ENCODE measurements at places on chromosomes 1 and 21. TPM values are rescaled to one million over a fixed set of nuclear protein-coding genes. Genes with fewer than 3 reads are reported as not detected.
A peak's percentile ranks its signal among the peaks of the same experiment; 100 is the strongest.

GNG4 gene
- total RNA-seq: not detected

DNA sequence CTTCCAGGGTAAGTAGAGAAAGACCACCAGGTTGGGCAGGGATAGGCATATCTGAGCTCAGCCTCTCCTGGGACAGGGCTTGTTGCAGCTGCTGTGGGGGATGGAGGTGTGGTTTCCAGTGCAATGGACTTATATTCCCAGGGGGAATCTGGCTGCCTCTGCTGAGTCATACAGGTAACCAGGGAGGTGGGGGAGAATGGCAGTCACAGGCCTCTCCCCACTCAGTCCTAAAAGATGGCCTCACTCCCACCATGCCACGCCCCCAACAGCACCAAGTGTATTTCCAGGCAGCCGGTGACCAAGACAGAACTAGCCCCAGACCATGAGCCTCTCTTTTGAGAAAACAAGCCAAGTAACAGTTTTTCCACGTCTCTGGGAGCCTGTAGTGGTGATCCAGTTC, 1240.7 kb downstream of the BRINP3 start:
- H3K4me3 ChIP-seq: no peak overlapping the region
- no peak overlapping the region for H3K27ac ChIP-seq
- H3K36me3 ChIP-seq: no peaks in the 10 kb centered on the region
- H3K27me3 ChIP-seq: no peaks in the 10 kb centered on the region
- no peaks in the 10 kb centered on the region for H3K4me1 ChIP-seq

DNA sequence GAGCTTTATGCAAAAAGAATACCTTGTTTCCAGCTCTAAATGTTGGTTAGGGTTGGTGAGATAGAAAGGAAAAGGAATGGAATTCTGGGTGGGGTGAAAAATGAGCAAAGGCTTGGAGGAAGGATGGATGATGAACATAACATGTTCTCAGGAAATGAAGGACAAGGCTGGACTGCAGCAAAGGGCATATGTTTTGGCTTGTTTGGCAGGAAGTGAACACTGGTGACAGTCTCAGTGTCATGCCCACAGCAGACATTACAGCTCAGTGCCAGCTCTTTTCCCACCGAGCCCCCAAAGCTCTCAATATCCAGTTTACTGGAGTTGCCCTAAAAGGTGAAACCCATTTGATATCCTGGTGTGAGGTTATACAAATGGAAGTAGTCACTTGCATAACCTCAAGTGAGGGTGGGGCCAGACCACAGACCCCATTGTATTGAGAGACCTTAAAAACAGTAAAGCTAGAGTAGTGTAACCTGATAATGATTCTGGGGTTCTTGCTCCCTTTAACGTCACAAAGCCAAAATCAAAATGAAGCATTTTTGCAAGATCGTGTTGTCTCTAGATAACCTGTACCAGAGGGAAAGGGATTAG, 270.6 kb downstream of the NFIA start:
- no peak for DNase-seq
- no peaks in the 10 kb centered on the region for H3K27me3 ChIP-seq
- no peak overlapping the region for H3K4me3 ChIP-seq
- no peak overlapping the region for H3K27ac ChIP-seq
- H3K36me3 ChIP-seq: peaks cover 3% of the 10 kb centered on the region

MCOLN3 gene
- total RNA-seq: 2.9 TPM

- H3K36me3 ChIP-seq: no peaks in the 10 kb centered on the region
- H3K27ac ChIP-seq: no peak overlapping the region
- no peaks in the 10 kb centered on the region for H3K4me1 ChIP-seq
- H3K27me3 ChIP-seq: peaks cover 2% of the 10 kb centered on the region
- no peak for DNase-seq
- peak overlapping the region; percentile 50 for H3K4me3 ChIP-seq
These were observed 351 bp downstream of the MIXL1 start for GRCh38 chr1:226223786-226224244.

ALX3 gene
- total RNA-seq: 0.44 TPM

- no peak overlapping the region for H3K27ac ChIP-seq
- H3K27me3 ChIP-seq: no peaks in the 10 kb centered on the region
- H3K4me3 ChIP-seq: no peak overlapping the region
These were observed 39.1 kb downstream of the PCSK9 start for GRCh38 chr1:55078470-55078869.

HHIPL2 gene
- total RNA-seq: 0.98 TPM

- no peaks in the 10 kb centered on the region for H3K36me3 ChIP-seq
- DNase-seq: no peak
- no peak overlapping the region for H3K4me3 ChIP-seq
- H3K4me1 ChIP-seq: no peaks in the 10 kb centered on the region
- no peaks in the 10 kb centered on the region for H3K27me3 ChIP-seq
- H3K27ac ChIP-seq: no peak overlapping the region
These were observed 2.0 kb upstream of the ANGEL2 start for GRCh38 chr1:213017447-213018273.

DNA sequence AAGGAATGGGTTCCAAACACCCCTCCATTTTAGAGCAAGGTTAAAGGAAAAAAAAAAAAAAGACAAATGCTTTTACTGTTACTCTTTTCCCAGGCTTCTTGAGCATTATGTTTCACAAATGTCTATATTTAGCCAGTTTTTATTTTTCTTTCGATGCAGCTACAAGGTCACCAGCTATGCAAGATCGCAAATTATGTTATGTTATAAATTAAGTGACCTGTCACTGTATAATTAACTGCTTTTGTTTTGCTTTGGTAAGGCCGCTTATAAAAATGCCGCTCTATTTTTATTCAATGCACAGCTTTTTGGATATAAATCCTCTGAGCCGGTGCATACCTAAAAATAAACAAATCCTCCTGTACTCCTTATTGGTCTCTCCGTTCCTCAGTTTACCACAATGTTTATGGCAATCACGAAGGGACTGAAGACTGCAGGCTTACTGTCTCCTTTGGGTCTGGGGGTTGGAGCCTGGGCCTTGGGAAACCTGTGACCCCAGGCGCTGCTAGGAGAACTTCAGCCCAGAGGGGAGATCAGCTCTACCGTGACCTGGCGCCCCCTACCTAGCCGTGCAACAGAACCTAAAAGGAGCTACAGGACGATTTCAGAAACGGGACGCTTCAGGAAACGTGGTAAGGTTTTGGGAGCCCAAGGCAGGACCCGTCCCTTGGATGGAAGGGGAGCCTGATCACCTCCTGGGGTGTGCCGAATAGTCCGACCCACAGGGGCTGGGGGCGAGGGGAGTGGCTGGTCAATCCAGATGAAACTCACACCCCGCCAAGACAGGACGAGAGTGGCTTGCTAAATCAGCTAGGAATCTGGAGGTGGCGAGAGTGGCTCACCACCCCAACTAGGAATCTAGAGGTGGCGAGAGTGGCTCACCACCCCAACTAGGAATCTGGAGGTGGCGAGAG, 101.2 kb upstream of the CD55 start:
- no peaks in the 10 kb centered on the region for H3K36me3 ChIP-seq
- H3K4me1 ChIP-seq: no peaks in the 10 kb centered on the region
- H3K4me3 ChIP-seq: no peak overlapping the region
- H3K27me3 ChIP-seq: no peaks in the 10 kb centered on the region

LHX4 gene
- total RNA-seq: not detected

KRTAP13-2 gene
- not detected for total RNA-seq

SEC16B gene
- total RNA-seq: 8.8 TPM

KRTAP26-1 gene
- not detected for total RNA-seq

SFN gene
- 12.1 TPM for total RNA-seq

All from breast epithelium (tissue), 4 donors.